ENCODE measurements at places on chromosomes 2 and 18.

DNA sequence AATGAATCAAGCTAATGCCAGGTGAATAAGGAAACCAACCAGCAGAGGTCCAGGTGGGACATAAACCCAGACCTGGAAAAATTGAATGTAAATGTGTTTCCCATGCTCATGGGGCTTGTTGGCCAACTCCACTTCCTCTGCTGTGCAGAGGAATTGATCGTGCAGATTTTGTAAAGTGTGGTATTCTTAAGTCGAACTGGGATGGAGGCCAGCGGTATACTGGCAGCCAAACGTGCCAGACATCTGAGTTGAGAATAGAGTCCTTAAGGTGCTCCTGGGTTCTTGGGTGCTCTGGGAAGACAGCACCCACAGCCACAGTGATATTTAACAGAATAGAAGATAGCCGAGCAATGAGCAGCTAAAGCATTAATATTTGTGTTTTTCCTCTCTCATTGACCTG is 146.5 kb upstream of the LGALSL start:
- no peak for DNase-seq

GRCh38 chr2:66490588-66491001 is 55.7 kb downstream of the MEIS1 start:
- no peak for DNase-seq

GRCh38 chr2:229270551-229271410 is at the start of gene PID1:
PID1 (minus strand) TSS chr2:229271287; CDS start chr2:229271043, 244 bp downstream.
- DNase-seq, result peak; percentile 85

GRCh38 chr18:10195529-10195928 is 258.9 kb upstream of the APCDD1 start:
- no peak for DNase-seq

GRCh38 chr2:179260224-179260623 is 4.4 kb downstream of the SESTD1 start:
- DNase-seq, result no peak

GRCh38 chr2:100928235-100928634 is 73.9 kb upstream of the RPL31 start:
- DNase-seq, result no peak

DNA sequence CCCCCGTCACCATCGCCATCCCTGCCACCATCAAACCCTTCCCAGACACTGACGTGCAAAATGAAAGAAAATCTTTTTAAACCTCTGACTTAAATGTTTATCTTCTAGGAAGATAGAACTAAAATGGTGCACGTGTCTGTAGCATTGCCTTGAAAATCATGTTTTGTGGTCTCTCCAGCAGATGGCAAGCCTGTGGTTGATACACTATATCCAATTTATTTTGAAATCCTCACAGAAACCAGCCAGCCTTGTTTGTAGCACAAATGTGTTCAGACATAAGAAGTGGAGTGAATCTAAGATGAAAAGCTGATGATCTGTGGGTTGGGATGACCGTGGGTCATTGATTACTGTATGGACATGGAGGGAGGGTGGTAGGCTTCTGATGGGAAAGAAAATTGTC is 436.2 kb upstream of the SMIM21 start:
- DNase-seq, result no peak

DNA sequence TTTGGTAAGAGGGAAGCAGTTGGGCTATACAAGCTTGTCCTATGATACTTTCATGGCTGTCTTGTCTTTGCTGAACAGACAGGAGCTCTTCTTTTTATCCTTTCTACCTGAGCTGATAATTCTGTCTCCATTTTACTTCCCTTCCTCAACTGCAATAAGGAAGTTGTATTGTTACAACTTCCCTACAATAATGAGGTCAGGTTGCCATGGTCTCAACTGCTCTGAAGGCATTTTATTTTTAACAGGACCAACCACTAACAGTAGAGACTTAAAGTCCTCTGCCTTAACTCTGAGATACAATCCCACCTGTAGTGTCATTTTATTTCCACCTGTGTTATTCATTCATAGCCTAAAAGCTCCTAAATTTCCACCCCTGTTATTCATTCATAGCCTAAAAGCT is 118.6 kb upstream of the PGAP1 start:
- no peak for DNase-seq

DNA sequence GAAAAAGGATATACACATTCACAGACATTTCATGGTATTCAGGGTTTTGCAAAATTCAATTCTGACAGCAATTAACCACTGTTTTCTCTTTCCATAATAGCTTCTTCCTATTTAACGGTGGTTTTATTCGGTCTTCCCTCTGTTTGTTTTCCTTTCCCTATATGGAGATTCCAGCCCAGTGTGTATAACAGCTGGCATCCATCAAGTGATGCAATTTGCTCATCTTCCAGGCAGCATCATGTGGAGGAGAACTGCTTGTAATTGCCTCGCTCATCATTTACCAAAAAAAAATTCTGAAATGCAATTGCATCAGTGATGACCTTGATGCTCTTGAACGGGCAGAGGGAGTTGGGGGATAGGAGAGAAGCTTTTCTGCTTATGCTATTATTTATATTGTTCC is 165.9 kb upstream of the PGAP1 start:
- peak; percentile 46 for DNase-seq

DNA sequence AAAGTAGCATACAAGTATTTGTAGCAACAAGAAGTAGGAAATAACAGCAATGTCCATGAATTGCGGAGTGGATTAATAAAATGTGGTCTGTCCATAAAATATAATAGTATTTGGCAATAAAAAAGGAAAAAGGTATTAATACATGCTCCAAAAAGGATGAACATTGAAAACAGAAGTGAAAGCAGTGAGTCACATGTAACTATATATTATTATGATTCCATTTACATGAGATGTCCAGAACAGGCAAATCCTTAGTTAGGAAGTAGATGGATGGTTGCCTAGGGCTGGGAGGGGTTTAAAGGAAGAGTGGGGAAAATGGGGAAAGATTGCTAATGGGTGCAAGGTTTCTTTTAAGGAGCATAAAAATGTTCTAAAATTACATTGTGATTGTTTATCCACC is 44.5 kb downstream of the CCDC74A start:
- no peak for DNase-seq

DNA sequence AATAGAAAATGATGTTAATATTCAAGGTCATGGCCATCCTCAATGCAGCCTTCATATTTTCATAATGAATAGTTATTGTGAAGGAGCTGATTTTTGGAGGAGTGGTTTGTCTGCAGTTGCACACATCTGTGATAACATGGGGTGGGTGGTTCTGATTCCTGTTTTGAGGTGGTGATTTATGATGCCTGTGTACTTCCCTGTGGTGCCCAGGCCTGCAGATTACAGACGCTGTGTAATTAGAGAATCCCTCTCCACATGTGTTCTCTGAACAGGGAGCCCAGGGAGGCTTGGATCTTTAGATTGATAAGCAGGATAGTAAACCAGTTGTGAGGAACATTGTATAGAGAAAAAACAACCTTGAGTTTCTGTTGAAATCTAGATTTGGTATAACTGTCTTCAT is 117.5 kb downstream of the AGAP1 start:
- DNase-seq, result peak; percentile 46

DNA sequence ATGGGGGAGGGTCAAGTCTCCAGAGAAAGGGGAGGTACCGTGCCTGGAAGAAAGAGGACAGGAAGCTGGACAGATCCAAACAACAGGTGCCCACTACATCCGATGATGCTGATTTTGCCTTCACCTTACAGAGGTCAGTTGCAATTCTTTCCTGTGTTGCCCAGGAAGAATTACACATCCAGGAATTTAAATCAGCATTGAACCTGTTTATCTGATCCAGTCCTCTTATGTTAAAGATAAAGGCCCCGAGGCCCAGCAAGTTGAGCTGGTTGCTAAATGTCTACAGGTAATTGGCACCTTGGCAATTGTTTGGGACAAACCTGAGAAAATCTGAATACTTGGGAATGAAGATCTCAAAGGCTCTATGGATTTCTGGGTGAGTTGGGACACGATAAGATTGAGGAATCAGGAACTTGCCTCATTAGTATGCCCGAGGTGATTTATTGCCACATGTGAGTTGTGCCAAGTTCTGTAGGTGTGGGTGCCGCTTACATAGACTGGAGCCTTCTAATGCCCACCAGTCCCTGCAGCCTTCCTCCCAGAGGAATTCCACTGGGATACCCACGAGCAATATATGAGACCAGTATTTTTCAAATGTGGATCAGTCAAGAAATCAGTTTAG is 6.9 kb upstream of the CNNM4 start:
- DNase-seq, result no peak

DNA sequence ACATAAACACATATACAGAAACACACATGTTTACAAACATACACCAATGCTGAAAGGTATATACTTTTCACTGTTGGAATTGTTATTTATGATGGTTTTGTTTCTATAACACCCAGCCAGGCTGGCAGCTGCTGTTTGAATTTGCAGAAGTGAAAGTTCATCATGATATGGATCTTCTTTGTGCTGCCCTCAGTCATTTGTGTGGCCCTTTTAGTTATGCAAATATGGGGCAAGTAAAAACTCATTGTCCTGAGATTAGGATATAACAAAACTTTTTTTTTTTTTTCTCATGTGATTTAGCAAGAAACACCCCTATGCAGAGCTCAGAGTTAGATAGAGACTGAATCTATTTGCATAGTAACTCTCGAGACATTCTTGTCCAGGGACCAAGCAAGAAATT is 714.1 kb downstream of the KCNJ3 start:
- DNase-seq, result no peak

DNA sequence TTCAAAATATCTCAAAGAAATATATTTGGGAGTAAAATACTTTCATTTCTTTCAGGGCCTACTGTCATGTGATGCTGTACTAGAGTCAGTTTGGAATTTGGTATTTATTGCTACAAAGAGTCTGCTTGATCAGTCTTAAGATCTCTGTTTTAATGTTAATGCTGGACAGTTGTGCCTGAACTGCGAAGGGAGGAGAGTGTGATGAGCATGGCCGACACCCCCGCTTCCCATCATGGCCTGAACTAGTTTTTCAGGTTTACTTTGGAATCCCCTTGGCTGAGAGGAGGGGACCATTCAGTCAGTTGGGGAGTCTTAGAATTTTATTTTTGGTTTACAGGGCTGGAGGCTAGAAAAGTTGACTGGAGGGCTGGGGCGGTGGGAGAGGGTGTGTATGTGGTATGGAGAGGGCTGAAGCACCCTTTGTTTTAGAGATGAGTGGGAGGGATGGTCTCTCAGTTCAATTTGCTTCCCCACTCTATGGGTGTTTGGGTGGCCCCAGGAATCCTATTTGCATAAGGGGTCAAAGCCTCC is 20.9 kb upstream of the TEX44 start:
- no peak for DNase-seq

GRCh38 chr18:9779630-9780029 is 71.5 kb downstream of the RAB31 start:
- DNase-seq, result no peak

GRCh38 chr2:425947-426346 is 138.1 kb upstream of the ALKAL2 start:
- no peak for DNase-seq

DNA sequence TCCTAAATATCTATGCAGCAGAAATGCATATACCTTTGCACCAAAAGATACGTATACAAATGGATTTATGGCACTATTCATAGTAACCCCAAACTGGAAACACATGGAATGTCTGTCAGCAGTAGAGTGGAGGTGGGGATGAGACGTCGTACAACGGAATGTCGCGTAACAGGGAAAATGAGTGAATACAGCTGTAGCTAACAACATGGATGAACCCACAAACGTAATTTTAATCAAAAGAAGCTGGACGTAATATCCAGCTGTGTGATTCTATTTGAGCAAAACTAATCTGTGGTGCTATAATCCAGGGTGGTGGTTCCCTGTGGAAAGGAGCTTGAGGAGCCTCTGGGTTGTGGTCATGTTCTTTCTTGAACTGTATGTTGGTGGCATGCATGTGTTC is 89.9 kb downstream of the MTA3 start:
- no peak for DNase-seq

DNA sequence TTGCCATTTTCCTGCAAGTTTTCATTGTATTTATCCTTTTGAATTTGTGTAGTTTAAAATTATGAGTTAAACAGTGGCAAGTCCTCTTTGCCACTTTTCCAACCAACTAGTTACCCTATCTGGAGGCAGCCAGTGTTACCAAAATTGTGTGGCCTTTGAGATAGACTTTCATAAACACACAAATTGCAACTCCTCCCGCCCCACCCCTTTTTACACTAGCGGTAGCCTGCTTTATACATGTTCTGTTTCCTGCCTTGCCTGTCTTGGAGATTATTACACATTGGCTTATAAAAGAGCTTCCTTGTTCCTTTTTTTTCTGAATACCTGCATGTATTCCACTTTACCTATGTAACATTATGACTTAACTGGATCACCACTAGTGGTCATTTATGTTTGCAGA is 56.5 kb downstream of the RPIA start:
- DNase-seq, result no peak

GRCh38 chr2:97727296-97727695 is 13.9 kb downstream of the ZAP70 start:
- DNase-seq, result no peak

DNA sequence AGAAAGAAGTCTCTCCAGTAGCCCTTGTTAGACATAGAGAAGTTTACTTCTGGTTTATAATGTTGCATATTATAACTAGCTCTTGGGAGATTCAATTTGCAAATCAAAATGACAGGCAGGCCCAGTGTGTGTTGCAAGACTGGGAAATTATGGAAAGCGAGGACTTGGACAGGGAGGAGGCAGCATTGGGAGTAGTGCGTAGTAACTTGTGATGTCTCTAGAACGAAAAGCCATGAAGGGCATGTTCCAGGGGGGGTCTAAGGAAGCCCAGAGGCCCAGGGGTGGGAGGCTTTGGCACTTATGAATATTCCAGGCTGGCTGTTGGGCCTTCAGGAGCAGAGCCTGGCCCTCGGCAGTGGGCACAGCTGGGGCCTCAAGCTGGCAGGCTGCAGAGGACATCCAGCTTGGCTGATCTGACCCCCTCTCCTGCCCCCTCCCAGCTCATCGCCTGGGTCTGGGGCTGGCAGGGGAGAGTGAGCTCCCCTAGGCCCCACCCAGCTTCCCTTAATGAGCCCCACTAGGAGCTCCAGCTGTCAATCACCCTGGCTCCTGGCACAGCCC is 55.3 kb upstream of the TCF7L1 start:
- no peak for DNase-seq

DNA sequence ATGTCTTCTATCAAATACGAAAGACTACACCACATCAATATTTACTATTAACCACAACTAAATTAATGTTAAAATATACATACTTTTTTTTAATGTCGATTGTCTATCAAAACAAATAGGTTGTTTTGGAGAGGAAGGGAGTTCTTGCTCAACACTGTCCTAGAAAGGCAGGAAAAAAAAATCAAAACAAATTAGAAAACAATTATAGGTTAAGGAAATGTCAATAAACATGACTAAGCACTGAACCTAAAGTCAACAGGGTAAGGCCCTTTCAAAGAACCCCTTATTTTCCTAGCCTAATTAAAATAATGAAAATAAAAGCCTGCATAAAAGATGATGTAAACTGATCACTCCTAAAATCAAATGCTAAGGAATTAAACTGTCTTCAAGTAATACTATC is 2.8 kb downstream of the CEP76 start:
- no peak for DNase-seq

DNA sequence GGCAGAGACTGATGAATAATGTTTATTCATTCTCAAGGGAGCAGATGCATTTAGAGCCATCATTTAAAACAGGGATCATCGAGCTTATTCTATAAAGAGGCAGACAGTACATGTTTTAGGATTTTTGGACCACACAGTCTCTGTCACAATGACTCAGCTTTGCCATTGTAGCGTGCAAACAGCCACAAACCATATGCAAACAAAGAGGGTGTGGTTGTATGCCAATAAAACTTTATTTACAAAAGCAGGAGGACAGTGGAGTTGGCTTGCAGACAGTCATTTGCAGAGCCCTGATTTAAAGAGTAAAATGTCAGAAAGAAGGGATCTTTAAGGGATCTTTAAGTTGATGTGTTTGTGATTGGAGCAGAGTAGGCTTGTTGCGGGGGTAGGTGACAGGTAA is 51.5 kb downstream of the SMIM21 start:
- DNase-seq, result no peak

Measured in SK-N-SH (cell line).